ENCODE measurements at places on chromosomes 16 and 17.
A peak's percentile ranks its signal among the peaks of the same experiment; 100 is the strongest.

DNA sequence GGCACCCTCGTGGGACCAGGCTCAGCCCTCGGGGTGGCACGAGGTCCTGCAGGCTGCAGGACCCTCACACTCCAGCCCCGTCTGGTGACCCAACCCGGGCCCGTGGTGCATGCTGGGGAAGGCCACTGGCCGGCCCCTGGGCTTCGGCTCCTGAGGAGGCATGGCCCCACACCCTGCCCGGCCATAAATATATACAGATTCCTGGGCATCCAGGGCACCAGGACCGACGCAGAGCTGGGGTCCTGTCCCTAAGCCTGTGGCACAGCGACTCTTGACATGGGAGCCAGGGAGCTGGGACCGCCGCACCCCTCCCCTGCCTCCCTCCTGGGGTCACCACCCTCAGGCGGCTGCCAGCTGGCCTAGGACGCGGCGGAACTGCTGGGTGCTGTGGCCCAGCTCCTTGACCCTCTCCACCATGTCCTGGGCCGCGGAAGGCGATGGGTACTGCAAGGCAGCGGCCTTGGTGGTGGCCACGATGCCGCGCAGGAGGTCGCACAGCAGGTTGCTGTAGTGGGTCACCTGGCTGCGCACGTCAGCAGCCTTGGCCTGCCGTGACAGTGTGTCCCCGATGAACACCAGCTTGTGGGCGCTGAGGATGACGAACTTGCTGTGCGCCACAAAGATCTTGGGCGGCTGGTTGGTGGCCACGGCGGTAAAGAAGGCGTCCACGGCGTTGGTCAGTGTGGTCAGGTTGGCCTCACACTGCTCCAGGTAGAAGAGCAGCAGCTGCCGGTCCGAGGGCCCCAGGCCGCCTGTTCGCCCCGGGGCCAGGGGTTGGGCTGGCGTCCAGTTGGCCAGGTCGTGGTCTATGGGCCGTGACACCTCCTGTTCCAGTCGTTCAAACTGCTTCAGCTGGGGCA lies 10.6 kb downstream of the CTRB1 start:
- no peak for DNase-seq

- no peak for DNase-seq
Observed at GRCh38 chr16:84940670-84941551, 70.4 kb downstream of the ZDHHC7 start.

DNA sequence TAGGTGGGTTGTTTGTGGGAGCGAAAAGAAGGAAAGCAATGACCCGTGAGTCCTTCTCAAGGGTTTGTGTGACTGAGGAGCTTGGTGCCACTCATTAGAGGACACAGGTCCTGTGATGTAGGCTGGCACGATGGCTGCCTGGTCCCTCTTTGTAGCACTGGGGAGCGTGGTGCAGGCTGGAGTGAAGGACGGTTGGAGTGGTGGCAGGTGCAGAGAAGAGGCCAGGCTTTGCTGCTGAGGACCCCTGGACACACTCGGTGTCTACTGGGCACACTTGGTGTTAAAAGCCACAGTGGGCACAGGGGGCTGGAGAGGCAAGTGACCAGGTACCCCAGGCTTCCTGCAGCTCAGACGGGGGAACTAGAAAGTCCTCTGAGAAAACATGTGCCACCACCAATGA lies 106.0 kb downstream of the NTN1 start:
- DNase-seq, result no peak

GRCh38 chr17:75776386-75777295 lies 8.0 kb upstream of the UNK start:
- DNase-seq, result no peak

DNA sequence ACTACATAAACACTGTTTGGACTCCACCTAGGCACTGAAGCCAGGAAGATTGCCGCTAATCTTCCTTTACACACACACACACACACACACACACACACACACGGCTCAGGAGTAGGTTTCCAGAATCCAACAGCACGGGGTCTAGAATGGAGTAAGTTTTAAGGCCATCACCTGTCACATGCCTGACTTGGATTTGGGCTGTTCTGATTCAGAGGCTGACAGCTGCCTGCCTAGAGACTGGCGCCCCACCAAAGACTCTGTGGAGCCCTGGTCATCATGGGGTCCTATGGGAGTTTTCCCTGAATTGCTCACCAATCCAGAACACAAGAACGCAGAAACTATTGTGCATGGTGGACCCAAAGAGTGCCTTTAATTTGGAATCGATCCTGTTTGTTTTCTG lies 10.9 kb downstream of the CDRT4 start:
- no peak for DNase-seq

- DNase-seq, result no peak
Observed at GRCh38 chr17:7834542-7834956, 532 bp downstream of the KDM6B start.

- no peak for DNase-seq
Observed at GRCh38 chr17:58324409-58325288, 3.9 kb downstream of the TSPOAP1 start.

- DNase-seq, result no peak
Observed at GRCh38 chr16:1310832-1311200, 1.4 kb downstream of the UBE2I start.

DNA sequence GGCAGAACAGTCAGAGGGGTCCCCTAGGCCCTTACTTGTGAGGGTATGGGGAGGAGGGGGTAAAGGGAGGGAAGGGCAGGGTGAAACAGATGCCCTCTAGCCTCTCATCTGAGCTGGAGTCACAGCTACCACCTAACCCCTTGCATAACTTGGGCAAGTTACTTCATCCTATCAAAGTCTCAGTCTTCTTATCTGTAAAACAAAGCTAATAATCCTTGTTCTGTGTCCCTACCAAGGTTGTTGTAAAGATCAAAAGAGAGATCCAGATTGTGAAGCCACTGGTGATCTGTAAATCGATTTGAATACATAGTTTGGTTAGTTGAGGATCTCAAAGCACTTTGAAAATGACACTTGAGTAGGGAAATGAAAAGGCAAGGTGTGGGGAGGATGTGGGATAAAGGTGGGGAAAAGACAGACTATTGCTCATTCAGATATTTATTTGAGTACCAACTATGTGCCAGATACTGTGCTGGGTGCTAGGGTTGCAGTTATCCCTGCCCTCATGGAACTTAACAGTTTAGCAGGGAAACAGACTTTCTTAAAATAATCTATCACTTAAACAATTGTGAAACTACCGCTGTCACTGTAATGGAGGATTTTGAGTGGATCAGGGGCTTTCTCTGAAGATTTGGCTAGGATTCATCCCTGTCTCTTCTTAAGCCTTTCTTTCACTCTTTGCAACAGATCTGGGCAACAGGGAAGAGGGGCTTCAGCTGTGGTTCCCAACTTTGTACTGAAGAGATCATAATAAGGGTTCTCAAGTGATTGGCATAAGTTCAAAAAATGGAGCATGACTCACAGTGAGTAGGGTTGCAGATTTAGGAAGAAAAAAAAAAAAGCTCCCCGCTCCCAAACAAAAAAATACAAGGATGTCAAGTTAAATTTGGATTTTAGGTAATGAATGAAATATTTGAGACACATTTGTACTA lies 3.0 kb downstream of the HEATR9 start:
- no peak for DNase-seq

DNA sequence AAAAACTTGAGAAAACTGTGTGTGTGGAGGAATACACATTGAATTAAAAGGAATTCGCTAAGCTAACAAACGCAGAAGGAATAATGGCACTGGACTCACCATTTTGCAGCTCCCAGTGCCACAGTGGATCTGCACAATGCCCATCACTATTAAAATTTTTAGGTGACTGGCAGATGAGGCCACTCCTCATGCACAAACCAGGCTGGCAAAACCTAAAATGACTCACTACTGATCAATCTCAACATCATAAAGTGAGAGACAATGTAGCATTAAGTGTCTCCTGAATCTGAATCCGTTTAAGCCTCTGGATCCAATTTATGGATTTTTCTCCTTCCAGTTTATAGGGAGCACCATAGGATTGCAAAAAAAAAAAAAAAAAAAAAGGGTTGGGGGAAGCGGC lies 20.6 kb downstream of the MYH10 start:
- no peak for DNase-seq

GRCh38 chr17:37834168-37834567 lies 89.3 kb upstream of the HNF1B start:
- DNase-seq, result no peak

- DNase-seq, result no peak
Observed at GRCh38 chr17:20721171-20721570, 141.6 kb downstream of the CDRT15L2 start.

- no peak for DNase-seq
Observed at GRCh38 chr17:45310380-45311324, 6.2 kb downstream of the MAP3K14 start.

- no peak for DNase-seq
Observed at GRCh38 chr17:29615048-29615385, 7.7 kb downstream of the CORO6 start.

GRCh38 chr17:70699408-70699807 lies 530.1 kb downstream of the KCNJ2 start:
- DNase-seq, result no peak

- no peak for DNase-seq
Observed at GRCh38 chr16:35746281-35746962, 2287.0 kb downstream of the TP53TG3F start.

- no peak for DNase-seq
Observed at GRCh38 chr16:57190136-57190535, 4.0 kb downstream of the RSPRY1 start.

DNA sequence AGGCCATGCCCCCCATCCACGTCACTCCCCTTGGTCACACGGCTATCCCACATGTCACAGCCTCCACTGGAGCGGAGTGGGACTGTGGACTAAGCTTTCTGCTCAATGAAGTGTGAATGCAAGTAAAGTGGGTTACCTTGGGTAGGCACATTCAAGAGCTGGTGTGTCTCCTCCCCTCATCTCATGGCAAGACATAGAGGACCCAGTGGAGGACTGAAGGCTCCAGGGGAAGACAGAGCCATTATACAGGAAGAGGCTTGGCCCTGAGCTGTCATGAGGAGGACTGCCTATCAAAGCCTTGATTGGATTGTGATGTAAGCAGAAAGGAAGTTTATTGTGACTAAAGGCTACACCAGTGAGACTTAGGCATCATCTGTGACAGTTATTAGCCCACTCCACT lies 129.2 kb upstream of the CCL2 start:
- no peak for DNase-seq

- DNase-seq, result no peak
Observed at GRCh38 chr16:21667575-21667974, 3.8 kb downstream of the OTOA start.

DNA sequence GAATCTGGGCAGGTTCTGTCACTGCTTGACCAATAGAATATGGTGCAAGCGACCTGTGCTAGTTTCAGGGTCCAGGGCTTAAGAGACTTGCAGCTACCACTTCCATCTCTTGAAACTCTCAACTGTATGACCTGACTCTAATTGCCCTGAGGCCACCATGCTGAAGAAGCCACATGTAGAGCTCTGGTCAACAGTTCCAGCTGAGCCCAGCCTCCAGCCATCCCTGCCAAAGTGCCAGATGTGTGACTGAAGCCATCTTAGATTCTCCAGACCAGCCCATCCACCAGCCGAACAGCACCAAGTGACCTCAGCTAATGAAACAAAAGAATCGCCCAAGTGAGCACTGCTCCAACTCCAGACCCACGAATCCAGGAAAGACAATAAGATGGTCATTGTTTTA lies 3.4 kb upstream of the MT2A start:
- DNase-seq, result no peak

DNA sequence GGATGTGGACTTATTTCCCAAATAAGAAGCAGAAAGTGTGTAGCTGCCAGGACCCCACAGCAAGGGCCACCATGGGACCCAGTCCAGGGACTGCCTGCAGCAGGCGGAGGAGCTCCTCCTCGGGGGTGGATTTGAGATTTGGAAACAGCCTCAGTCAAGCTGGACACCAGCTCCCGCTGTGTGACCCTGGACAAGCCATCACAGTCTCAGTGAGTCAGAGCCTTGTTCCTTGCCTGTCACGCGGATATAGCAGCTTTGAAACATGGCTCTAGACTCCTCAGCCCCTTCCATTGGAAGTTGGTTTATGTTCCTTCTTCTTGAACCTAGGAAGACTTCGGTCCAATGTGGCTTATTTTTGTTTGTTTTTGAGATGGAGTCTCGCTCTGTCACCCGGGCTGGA lies 12.5 kb upstream of the DPEP1 start:
- no peak for DNase-seq

DNA sequence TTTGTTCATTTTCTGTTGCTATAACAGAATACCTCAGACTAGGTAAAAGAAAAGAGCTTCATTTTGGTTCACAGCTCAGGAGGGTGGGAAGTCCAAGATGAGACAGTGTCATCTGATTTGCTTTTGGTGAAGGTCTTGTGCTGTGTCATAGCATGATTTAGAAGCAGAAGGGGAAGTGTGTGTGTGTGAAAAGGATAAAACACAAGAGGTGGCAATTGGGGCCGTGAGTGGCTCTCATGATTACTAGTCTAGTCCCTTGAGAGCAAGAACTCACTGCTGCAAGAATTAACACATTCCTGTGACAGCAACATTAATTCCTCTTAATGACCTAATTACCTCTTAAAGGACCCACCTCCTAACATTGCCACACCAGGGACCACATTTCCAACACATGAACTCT lies 8.3 kb downstream of the SLC35G3 start:
- DNase-seq, result no peak

DNA sequence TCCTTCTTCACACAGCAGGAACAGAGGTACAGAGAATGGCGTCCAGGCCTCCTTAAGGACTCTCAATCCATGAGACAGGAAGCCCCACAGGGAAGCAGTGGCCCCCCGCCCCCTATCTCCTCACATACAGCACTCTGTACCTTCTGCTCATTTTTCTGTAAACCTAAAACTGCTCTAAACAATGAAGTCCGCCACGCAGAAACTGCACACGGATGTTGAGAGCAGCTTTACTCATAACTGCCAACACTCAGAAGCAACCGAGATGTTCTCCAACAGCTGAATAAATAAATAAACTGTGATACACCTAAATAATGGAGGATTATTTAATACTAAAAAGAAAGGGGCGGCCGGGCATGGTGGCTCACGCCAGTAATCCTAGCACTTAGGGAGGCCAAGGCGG lies 9.9 kb downstream of the TBC1D16 start:
- DNase-seq, result no peak

GRCh38 chr16:85028685-85029407 lies 1.3 kb downstream of the KIAA0513 start:
- DNase-seq, result peak; percentile 41

DNA sequence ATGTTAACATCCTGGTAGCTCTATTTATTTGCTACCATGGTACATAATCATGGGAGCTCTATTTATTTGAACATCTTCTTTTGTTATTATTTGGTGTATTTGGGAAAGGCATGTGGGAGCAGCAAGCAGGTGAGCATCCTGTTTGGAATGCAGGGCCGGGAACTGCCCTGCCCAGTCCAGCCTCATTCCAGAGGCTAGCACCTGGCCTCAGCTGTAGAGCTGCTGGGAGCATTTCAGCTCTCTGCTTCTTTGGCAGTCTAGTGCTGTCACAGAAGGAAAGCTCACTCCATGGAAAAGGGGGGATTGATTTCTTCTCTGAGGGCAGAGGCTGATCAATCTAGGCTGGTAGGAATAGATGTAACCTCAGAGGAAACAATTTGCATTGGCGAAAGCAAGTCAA lies 112.5 kb downstream of the WWOX start:
- DNase-seq, result no peak

Measured in stimulated activated CD4-positive, alpha-beta T cell treated with anti-CD3 and anti-CD28 coated beads, Interleukin-1b, Interleukin-23, amount 100 ng/mL, for 24 hours (primary cell).